ENCODE measurements at places on chromosomes 4 and X. TPM values are rescaled to one million over a fixed set of nuclear protein-coding genes. Genes with fewer than 3 reads are reported as not detected.

DNA sequence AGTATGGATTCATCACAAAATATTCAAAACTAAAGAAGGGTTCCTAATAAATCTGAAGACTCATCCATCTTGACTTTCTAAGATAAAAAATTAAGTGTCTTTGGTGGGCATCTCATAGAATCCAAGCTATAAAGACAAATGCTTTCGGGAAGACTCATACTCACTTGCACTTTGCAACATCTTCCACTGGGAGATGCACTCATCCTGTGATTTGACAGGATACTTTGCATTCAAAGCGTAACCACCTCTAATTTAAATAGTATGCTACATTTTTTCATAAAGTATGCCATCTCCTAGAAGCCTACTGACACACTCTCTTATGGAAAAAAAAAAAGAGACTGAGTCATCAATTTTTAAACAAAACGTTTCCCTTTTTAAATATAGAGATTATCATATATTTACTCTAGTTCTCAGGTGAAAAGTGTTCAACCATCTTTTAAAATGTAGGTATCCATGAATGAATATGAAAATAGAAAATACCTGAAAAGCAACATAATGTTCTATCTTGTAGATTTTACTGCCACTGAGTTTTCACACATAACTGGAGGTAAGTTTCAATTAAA lies 119.6 kb downstream of the KLHL13 start:
- no peak for DNase-seq
- no peak overlapping the region for H3K4me3 ChIP-seq
- no peaks in the 10 kb centered on the region for H3K27me3 ChIP-seq

DNA sequence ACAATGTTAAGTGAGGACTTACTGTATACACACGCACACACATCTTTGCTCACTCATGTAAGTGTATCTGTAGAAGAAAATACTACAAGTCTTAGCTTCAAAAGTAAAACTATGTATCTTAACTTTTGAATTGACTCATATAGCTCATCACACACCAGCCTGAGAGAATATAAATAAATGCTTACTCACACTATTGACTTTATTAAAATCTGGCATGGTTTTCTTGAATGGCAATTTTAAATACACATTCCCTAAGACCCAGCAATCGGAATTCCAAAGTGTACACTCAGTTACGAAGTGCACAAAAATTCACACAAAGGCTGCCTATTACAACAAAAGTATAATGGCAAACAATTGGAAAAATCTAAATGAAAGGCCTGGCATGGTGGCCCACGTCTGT lies 2.0 kb downstream of the ERCC6L start:
- peaks cover 7% of the 10 kb centered on the region for H3K4me1 ChIP-seq
- no peak overlapping the region for H3K4me3 ChIP-seq
- no peaks in the 10 kb centered on the region for H3K27me3 ChIP-seq
- no peak for DNase-seq

DNA sequence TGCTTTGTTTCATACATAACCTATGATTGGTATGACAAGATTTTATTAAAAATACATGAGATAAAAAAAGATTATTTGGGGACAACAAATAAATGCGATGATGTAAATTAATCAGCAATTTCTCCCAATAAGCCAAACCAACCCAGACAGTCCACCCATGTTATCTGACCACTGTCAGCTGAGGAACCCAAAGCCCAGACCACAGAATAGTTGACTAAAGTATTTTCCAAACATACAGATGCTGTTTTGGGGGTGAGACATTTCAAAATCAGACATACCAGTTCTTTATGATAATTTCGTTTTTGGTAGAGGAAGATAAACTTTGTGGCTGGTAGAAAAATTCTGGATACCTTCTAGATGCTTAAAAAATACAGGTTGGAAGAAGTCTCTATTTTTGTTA lies 650.8 kb upstream of the FAM241A start:
- peaks cover 11% of the 10 kb centered on the region for H3K4me1 ChIP-seq
- H3K27ac ChIP-seq: no peak overlapping the region
- no peak for DNase-seq
- no peaks in the 10 kb centered on the region for H3K27me3 ChIP-seq
- no peaks in the 10 kb centered on the region for H3K36me3 ChIP-seq

GRCh38 chr4:128288689-128289106 lies 1.1 kb upstream of the PGRMC2 start:
- DNase-seq: no peak
- H3K36me3 ChIP-seq: no peaks in the 10 kb centered on the region
- H3K4me3 ChIP-seq: peak overlapping the region; percentile 94
- peaks cover 27% of the 10 kb centered on the region for H3K4me1 ChIP-seq
- H3K27me3 ChIP-seq: no peaks in the 10 kb centered on the region

DNA sequence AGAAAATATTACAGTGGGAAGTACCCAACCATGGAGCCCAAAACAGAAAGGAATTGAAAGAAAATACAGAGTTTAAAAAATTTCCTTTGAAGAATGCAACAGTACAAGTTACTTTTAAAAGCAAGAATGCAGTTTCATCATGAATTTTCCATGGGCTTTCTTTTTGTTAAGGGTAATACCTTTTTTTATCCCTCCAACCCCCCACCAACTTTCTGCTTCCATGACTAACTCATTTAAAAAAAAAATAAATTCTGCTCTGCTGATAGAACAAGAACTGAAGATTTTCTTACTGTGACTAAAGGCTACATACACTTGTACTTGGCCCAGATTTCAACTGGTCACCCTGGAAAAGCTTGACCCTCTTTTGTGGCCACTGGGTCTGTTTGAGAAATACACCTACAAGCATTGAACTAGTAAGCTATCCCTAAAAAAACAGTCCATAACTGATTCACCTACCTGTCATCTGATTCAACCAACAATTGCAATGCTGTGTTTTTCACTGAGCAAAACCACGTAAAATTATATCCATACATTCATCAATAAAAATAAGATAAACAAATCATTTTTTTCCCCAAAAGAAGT lies 214.2 kb downstream of the NSUN7 start:
- no peak for DNase-seq
- peaks cover 4% of the 10 kb centered on the region for H3K36me3 ChIP-seq
- H3K27me3 ChIP-seq: no peaks in the 10 kb centered on the region
- no peak overlapping the region for H3K4me3 ChIP-seq

- H3K36me3 ChIP-seq: no peaks in the 10 kb centered on the region
- no peaks in the 10 kb centered on the region for H3K4me1 ChIP-seq
- no peak overlapping the region for H3K27ac ChIP-seq
- DNase-seq: no peak
Observed at GRCh38 chr4:174358829-174359228, 75.1 kb downstream of the CEP44 start.

DNA sequence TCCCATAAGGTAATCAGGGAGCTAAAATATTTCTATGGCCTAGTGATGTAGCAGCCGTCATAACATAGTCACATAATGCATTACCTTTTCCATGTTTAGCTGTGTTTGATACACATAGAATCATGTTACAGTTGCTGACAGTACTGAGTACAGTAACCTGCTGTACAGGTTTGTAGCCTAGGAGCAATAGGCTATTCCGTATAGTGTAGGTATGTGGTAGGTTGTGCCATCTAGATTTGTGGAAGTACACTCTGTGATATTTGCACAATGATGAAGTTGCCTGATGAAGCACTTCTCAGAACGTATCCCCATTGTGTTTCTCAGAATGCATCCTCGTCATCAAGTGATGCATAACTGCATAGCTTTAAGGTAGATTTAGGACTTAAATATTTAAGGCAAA lies 495.6 kb upstream of the ZFP42 start:
- no peaks in the 10 kb centered on the region for H3K36me3 ChIP-seq
- H3K27me3 ChIP-seq: no peaks in the 10 kb centered on the region
- no peak overlapping the region for H3K27ac ChIP-seq
- H3K4me1 ChIP-seq: peaks cover 31% of the 10 kb centered on the region
- H3K4me3 ChIP-seq: no peak overlapping the region

GRCh38 chrX:155747520-155747919 lies 133.6 kb upstream of the VAMP7 start:
- no peak overlapping the region for H3K27ac ChIP-seq
- no peak overlapping the region for H3K4me3 ChIP-seq
- H3K36me3 ChIP-seq: no peaks in the 10 kb centered on the region
- H3K27me3 ChIP-seq: no peaks in the 10 kb centered on the region
- peaks cover 9% of the 10 kb centered on the region for H3K4me1 ChIP-seq

DNA sequence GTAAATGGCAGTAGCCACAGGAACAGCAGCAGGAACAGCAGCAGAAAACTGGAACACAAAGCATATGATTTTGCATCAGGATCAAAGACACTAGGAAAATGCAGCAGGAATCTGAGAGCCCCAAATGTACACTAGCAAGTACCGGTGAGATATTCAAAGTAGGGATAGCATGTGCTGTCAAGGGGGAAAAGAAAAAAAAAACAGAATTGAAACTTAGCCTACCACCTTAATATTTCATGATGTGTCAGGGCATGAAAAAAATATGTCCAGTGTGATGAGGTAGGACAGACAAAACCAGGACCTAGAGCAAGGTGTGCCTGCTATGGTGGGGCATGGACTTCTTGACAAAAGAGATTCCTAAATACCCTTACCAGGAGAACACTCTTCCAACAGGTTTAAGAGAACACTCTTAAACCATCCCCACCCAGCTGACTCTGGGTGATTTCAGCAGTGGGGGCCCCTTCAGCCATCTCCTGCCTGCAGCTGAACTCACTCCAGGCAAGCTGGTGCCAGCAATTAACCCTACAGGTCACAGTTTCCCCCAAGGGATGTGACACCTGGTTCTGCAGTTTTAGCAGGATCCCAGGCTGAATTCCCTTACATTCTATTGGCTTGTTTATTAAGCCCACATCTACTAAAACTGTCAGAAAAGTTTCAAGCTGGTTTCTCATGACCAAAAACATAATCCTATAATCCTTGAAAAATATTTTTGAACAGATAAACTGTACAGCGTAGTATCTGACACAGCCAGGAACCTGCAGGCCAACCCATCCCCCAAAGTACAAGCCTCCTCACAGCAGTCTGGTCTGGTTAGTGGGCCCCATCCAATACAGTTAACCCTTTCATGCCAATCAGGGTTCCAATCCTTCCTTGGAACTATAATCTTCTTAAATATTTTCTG lies 62.9 kb upstream of the FMR1 start:
- H3K27ac ChIP-seq: peak overlapping the region; percentile 89
- H3K4me1 ChIP-seq: peaks cover 33% of the 10 kb centered on the region
- peaks cover under 1% of the 10 kb centered on the region for H3K36me3 ChIP-seq
- H3K27me3 ChIP-seq: no peaks in the 10 kb centered on the region

The TBX22 gene
- 0.09 TPM for total RNA-seq

The SRPX2 gene
- 13.7 TPM for total RNA-seq

The GRIA3 gene
- total RNA-seq: 2.3 TPM

The ZNF732 gene
- 1.6 TPM for total RNA-seq

All from mesothelial cell of epicardium (in vitro differentiated cells).